ENCODE measurements at places on chromosomes 16 and 17.
A peak's percentile ranks its signal among the peaks of the same experiment; 100 is the strongest.

DNA sequence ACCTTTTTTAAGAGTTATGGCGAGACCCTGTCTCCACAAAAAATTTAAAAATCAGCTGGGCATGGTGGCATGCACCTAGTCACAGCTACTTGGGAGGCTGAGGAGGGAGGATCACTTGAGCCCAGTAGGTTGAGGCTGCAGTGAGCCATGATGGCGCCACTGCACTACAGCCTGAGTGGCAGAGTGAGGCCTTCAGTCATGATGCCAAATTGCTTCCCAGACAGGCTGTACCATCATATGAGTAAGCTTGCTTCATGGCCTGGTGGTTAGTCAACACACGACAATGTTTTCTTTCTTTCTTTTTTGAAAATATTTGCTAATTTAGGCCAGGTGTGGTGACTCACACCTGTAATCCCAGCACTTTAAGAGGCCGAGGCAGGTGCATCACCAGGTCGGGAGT is 12.5 kb downstream of the NTAN1 start:
- DNase-seq = no peak

DNA sequence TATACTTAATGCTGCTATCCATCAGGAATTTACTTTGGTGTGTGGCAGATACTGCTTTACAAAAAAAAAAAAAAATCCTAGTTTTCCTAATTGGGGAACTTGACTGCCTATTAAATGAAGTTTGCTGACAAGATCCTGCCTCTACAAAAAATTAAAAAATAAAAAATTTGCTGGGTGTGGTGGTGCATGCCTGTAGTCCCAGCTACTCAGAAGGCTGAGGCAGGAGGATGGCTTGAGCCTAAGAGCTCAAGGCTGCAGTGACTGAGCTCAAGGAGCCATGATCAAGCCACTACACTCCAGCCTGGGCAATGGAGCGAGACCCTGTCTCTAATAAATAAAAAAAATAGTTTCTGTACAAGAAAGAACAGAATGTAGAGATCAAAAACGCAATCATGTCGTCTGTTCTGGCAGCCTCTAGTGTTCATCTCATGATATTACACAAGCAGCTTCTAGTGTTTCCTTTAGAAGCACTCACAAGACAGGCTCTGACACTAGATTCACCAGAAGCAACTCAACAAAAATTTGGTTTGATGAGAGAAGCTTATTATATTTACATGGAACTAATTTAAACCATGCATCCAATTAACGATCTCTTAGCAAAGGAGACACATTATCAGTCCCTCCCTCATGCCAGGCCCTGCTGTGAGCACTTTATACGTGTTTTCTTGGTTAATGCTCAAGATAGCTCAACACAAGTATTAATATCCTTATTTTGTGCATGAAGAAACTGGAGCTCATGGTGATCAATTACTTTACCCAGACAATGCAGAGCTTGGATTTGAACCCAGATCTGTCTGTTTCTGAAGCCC is 6.8 kb upstream of the KRTAP17-1 start:
- peak; percentile 33 for DNase-seq

DNA sequence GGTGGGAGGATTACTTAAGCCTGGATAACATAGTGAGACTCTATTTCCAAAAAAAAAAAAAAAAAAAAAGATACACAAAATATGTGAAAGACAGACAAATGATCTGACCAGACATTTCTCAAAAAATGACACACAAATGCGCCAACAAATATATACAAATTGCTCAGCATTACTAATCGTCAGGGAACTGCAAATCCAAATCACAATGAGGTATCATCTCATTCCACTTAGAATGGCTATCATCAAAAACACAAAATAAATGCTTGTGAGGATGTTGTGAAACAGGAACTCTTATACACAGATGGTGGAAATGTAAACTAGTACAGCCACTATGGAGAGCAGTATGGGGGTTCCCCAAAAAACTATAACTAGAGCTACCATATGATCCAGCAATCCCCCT is 62.4 kb downstream of the STX8 start:
- DNase-seq = no peak

DNA sequence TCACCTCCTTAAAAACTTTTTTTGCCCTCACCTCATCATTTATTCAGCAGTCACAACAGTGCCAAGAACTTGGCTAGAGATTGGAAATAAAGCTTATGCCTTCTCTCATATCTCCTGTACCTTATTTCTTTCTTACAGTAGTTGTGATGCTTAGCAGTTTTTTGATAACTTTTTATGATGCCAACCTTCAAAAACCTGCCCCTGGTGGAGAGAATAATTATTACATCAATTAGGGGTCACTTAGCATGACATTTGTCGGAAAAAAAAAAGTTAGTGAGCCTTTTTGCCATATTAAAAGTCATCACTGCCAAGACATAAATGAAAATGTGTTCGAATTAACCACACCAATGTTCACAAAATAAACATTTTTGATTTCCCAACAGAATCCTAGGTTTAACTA is 296.6 kb downstream of the WWOX start:
- DNase-seq = no peak

GRCh38 chr17:13001991-13002615 is 15.7 kb downstream of the ELAC2 start:
- no peak for DNase-seq

DNA sequence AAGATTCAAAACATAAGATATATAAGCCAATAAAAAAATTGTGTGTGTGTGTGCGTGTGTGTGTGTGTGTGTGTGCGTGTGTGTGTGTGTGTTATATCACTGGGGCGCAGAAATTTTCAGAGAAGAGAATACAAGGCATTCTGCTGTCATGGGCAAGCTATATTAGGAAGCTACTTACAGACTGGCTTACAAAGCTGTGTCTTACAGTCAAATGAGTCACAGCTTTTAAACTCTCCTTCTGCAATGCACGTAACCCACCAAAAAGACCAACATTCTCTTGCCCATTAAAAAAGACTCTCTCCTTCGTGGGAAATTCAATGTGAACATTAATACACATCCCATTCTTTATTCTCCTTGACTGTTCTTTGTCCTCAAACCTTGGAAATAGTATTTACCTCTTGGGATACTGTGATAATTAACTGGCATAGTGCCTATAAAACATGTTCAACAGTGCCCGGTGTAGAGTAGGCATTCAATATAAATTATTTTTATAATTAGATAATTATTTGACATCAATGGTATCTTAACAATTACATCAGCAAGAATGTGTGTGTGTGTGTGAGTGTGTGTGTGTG is 860.4 kb upstream of the SOX9 start:
- no peak for DNase-seq

GRCh38 chr16:46882304-46882939 is 1.7 kb upstream of the GPT2 start:
- no peak for DNase-seq

GRCh38 chr17:29733166-29733565 is 110.5 kb upstream of the CORO6 start:
- DNase-seq = no peak

- DNase-seq = no peak
These were observed 156.8 kb upstream of the TNRC6C start for GRCh38 chr17:77801545-77802332.

DNA sequence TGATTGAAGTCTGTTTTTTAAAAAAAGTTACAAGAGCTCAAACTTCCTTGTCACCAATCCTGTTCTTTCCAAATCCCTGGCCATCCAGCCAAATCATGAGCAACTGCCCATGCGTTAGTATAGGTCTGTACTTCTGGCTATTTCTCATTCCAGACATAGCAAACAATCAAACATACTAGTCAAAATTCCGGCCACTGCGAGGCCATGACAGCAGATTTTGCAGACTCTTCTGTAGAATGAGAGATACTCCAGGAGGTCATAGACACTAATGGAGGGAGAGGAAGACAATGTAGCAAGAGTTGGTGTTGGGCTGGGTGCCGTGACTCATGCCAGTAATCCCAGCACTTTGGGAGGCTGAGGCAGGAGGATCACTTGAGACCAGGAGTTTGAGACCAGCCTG is 50.9 kb downstream of the BCL7C start:
- DNase-seq = no peak

DNA sequence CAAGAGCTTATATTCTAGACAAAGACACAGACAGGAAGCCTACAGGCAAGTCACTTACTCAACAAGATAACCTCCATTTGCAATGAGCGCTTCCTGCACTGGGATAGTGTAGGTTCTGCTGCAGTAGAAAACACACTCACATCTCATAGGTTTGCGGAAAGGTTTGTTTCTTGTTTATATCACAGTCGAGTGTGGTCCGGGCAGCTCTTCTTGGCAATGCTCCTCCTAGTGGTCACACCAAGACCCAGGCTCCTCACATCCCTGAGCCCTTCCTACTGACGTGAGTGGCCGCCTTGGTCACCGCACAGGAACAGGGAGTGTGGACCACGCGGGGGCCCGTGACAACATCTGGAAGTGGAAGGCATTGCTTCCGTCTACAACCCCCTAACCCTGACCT is 48.0 kb upstream of the RBFOX3 start:
- DNase-seq = no peak

Data from HS-5 (cell line).